Stimulated activated CD4-positive, alpha-beta T cell treated with anti-CD3 and anti-CD28 coated beads, Interleukin-2, amount 100 ng/mL, for 48 hours (primary cell): ENCODE measurements at places on chromosomes 1 and 21.

GRCh38 chr21:40844935-40845334, 2.0 kb downstream of the DSCAM start:
- DNase-seq: no peak

- no peak for DNase-seq
Observed at GRCh38 chr21:16468184-16468583, 738.4 kb downstream of the USP25 start.

DNA sequence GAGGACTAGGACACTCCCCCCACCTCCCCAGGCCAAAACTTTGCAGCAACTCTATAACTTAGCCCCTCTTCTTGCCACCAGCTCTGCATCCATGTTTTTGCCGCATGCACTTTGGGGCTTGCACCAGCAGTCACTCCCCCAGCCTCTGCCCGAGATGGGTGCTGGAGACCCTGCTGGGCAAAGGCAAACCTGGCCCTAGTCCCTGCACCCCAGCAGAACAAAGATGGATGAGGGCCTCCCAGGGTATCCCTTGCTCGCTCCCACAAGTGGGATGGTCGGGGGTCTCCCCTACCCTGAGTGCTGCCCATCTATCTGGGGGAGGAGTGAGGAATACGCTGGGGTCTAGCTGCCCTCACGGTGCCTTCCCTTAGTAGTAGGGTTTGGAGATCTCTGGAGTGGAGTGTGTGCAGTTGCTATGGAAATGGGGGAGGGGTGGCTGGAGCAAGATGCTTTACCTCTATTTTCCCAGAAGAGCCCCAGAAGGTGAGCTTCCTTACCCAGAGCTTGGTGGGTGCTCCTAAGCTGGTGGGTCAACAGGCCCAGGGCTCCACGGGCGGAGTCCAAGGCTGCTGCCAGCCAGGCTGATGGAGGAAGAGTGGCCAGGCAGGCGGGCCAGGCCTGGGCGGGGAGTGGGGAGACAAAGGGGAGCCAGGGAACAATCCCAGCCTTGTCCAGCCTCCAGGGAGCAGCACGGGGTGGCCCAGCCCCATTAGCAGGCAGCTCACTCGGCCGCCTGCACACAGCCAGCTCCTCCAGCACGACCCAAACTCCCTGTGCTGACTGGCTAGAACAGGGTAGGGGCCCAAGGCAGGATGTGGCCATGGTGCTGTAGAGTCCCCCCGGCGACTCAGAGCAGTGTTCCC, at the start of gene PAQR6:
Gene PAQR6 (minus strand): TSS at position 597 of the 863 bp plus-strand sequence. CDS start 1,325 bp downstream, outside the sequence.
- DNase-seq: no peak

GRCh38 chr21:35206141-35207125, 157.3 kb upstream of the RUNX1 start:
- DNase-seq: no peak

DNA sequence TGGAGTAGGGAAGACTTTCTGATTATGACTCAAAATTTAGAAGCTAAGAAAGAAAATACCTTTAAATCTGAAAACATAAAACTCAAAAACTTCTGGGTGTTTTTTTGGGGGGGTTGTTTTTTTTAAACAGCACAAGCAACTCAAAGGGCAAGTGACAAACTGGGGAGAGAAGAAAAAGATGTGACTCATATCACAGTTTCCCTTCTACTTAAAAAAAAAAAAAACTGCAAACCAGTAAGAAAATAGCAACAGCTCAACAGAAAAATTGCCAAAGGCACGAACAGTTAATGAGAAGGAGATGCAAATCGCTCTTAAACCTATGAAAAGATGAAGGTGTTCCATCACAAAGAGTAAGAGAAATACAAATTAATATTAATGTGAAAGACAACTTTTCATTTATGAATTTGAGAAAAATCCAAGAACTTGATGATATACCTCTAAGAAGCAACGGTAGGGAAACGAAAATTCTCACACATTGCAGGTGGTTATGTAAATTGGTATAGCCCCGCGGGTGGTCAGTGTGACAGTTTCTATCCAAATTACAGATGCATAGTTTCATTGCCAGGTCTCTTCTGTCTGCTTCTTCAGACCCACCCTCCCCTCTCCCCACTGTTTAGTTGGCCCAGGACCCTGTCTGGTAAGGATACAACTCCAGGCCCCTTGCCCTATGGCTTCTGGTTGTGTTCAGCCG, 9.0 kb downstream of the IFNAR2 start:
- DNase-seq: no peak

- no peak for DNase-seq
Observed at GRCh38 chr1:64727861-64728260, 17.0 kb upstream of the RAVER2 start.

DNA sequence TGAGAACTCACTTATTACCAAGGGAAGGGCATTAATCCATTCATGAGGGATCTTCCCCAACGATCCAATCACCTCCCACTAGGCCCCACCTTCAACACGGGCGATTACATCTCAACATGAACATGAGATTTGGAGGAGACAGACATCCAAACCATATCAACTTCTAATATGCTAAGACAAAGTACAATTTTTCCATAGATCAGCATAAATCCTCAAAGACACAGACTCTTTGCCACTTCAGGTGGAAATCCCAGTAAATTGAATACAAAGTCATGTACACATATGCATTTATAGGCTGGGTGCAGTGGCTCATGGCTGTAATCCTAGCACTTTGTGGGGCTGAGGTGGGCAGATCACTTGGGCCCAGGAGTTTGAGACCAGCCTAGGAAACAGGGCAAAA, 18.8 kb upstream of the CXADR start:
- no peak for DNase-seq

DNA sequence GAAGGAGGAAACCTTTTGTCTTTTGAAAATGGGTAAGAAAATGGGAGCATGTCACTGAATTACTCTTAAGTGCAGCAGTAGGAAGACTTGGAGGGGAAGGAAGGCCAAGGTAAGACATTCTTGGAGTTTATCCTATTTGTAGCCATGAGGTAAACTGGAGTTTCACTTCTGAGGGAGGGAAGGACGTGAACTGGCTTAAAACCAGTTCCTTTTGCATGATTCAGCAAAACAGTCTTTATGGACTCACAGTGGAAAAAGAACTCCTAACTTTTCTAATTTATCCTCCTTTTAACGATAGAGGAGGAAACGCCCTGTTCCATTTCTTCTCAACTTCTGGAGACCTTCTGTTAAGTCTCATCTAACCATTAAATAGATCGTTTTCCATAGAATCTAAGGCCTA, 2.5 kb downstream of the PRDX6 start:
- no peak for DNase-seq

DNA sequence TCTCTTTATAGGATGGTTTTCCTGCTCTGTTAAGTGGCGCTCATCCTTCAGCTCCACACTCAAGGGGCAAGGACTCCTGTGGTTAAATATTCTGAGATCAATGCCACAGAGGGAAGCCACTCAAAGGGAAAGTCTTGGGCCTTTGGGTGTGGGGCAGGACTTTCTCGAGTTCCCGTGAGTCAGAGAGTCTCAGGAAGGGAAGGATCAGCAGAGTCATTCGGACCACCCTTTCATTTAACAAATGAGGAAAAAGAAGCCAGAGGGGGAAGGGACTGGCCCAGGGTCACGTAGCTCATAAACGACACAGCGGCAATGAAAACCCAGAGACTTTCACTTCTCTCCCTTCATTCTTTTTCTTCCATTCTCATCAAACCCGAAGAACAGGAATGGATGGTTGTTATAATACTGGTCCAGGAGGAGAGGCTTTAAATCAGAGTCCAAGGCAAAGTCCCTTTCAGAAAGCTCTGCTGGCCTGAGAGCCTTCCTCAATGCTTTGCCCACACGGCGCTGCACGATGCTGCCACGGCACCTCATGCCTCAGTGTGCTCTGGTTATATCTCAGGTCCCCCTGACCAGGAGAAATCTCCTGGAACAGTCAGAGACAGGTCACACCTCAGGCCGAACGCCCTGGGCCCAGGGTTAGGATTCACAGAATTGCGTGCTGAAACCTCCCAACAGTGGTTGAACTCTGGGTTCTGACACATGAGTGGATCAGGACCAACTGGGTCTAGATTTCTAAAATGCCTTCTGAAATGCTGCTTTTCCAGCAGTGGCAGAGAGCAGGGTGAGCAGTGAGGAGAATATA, 65.3 kb downstream of the TENT5C start:
- DNase-seq: no peak

DNA sequence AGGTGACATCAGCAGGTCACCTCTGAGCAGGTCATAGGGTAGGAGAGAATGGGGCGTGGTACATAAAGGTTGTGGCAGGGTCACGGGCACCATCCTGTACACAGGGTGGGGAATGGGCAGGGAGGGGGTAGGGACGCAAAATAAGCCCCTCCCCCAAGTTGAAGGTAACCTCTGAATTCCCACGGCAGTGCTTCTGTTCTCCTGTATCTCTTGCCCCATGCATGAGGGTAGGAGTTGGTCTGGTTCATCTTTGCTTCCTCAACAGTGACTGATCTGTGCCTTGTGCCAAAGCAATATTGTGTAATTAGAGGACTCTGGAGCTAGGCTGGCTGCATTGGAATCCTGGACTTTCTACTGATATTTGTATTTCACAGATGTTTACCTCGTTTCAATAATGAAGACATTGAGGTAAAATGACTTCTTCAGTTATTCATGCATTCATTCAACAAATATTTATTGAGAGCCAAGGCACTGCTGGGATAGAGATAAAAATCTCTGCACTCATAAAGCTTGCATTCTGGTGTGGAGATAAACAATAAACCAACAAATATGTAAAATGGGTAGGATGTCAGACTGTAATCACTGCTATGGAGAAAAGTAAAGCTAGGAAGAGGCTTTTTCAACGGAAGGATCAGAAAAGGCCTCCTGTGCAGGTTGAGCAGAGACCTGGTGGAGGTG, 18.4 kb upstream of the GFI1 start:
- DNase-seq: no peak

GRCh38 chr1:219708919-219709543, 96.1 kb upstream of the ZC3H11B start:
- DNase-seq: no peak

DNA sequence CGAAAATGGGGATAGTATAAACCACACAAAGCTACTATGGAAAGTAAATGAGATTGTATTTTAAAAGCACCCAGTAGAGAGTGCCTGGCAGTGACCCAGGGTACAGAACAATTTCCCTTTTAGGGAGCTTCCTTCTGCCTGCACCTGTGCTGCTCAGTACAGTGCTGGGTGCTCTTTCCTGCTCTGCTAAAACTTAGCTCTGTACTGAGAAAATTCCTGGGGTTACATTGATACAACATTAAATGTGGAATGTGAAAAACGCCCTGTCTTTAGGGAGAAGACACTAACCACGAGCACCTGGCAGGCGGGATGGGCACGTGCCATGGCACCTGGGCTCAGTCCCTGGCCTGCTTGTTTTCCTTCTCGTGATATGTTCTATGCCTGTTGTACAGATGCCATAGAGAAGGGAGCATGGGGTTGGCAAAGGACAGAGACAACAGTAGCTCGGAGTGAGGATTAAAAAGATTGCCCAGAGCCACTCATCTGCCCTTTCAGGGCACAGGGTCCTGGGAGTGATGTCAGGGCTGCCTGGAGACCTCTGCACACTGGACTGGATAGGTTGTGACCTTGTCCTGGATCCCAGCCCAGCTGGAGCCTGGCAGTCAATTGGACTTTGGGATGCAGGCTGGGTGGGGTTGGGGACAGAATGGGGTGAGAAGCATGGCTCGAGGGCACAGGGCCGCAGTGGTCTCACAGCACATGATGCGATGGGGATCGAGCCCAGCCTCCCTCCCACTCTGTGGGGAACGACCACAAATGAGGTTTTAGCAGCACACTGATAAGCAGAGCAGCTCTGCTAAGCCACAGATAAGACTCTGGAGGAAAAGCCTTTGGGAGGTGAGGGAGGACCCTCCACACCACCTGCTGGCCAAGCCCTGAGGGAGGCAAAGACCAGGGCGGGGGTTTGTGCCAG, 4.2 kb downstream of the SPATA46 start:
- DNase-seq: no peak

- no peak for DNase-seq
Observed at GRCh38 chr1:85463731-85464496, 1.0 kb downstream of the DDAH1 start.

DNA sequence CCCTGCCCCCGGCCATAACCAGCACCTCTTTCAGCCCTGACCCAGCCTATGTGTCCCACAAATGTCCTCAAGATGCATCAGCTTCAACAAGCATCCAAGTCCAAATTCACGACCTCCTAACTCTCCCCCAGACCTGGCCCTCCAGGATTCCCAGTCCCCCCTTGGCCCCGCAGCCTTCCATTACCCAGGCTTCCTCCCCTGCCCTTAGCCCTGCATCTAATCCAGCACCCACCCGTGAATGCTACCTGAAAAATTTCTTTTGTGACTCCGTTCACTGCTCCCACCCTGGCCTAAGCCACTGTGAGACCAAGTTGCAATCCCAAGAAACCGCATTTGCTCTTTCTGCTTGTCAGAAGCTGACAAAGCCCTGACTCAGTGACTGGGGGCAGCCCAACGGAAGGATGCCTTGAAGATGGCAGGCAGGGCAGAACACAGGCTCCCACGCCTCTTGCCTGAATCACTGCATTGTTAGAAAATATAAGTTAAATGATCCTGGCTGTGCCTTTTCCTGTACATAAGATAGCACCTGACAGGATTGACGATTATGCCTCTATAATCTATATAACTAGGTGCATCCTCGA, 939 bp upstream of the MFAP2 start:
- no peak for DNase-seq

GRCh38 chr1:208024406-208024805, 113.5 kb upstream of the CD34 start:
- no peak for DNase-seq

- DNase-seq: no peak
Observed at GRCh38 chr1:100704473-100704872, 15.1 kb upstream of the VCAM1 start.

GRCh38 chr1:171834821-171835220, 6.5 kb upstream of the DNM3 start:
- no peak for DNase-seq

DNA sequence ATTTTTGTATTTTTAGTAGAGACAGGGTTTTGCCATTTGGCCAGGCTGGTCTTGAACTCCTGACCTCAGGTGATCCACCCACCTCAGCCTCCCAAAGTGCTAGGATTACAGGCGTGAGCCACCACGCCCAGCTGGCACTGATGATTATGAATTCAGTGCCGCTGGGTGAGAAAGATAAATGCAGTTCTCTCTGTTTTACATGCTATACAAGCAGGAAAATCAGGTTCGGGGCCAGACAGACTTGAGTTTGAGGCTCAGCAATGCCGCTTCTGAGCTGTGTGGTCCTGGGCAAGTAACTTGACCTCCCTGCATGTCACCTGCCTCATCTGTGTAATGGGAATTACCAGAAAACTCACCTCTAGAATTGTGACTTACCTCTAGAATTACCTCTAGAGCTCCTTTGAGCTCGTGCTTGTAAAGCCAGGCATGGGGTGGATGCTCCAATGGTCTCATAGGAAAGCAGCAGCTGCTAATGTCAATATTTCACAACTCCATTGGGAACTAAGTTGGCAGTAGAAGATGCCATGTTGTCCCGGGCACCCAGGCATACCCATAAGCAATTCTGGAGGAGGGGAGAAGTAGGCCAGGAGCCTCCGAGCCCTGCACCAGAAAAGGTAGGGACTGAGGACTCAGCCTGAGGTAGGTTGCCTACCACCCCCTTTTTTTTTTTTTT, 119.8 kb upstream of the SLC25A33 start:
- DNase-seq: no peak

DNA sequence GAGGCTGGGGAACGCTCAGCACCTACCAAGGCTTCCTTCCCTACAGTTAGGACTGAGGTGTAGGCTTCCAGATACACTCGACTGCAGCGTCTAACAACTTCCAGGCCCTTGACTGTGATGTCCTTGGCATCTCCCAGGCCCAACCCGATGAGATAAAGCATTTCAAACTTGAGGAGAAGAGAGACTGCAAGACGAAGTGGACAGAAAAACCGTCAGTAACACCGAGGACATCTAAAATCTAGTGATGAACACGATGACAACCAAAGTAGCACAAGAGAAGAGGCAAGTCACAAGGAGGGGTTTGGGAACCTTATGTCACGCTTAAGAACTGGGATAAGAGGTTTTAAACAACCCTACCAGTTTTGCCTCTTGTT, 314 bp downstream of the DPH5 start:
- no peak for DNase-seq
